ENCODE measurements at places on chromosomes 12 and 14.
A peak's percentile ranks its signal among the peaks of the same experiment; 100 is the strongest.

DNA sequence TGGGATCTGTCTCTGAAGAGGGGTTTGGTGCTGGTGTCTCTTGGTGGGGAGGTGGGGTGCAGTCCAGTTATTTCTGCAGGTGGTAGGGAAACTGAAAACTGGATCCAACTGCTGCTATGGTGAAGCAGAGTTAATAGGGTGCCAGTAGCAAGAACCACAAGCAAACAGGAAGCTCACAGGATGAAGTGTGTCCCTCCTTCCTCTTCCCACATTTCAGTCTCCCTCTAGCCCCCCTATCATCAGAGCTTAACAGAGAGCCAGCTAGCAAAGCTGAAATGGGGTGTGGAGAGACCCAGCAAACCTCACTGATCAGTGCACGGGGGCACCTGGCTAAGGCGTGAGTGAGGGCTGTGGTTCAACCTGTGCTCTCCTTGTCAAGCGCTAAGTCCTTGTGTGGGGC is 69.1 kb upstream of the C12orf71 start:
- DNase-seq: no peak

- no peak for DNase-seq
Measured at GRCh38 chr12:96548384-96548783, 59.0 kb downstream of the CFAP54 start.

- DNase-seq: no peak
Measured at GRCh38 chr12:4849115-4849541, 60.6 kb upstream of the KCNA1 start.

DNA sequence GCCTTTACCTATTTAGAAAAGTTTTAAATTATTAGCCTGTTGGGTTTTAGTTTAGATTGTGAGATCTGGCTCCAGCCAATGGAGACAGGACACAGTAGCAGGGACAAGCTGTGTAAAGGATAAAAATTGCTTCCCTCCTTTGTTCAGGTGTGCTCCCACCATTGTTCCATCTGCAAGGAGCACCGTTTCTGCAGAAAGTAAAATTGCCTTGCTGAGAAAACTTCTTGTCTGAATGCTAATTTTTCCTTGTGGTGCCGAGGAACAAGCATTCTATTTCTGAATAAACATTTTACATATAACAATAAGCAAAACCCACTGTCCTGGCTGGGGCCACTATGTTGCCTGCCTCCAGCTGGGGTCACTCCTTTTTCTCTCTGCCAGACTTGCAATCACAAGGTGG is 72.7 kb upstream of the ZFP36L1 start:
- DNase-seq: no peak

DNA sequence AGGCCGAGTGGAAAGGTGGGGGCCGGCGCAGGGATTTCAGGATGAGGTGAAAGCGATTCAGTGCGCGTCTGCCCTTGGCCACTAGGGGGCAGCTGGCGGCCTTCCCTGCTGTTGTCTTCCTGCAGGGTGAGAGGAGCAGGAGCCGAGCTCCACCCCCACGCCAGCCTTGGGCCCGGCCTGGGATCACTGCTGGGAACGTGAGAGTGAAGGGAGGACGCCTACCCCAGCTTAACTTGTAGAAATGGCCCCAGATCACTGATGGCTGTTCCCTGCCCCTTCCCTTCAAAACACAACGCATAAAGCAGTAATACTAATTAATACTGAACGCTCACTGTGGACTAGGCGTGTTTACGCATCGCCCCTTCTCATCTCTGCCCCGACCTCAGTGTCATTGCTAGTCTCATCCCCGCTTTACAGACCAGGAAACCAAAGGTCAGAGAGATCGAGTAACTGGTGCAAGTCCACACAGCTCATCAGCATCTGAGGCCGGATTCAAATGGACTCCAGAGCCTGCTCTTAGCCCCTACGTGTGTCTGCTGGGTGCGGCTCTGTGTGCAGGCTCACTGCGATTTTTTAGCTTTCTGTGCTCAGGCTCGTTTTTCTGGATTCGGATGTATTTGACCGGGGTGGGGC is 24.3 kb downstream of the MVK start:
- peak; percentile 28 for DNase-seq

GRCh38 chr12:69039911-69040310 is 106.9 kb upstream of the CPM start:
- DNase-seq: no peak

- DNase-seq: no peak
Measured at GRCh38 chr14:89519040-89519439, 102.0 kb upstream of the FOXN3 start.

GRCh38 chr14:77343662-77344061 is 22.8 kb downstream of the GSTZ1 start:
- DNase-seq: no peak

DNA sequence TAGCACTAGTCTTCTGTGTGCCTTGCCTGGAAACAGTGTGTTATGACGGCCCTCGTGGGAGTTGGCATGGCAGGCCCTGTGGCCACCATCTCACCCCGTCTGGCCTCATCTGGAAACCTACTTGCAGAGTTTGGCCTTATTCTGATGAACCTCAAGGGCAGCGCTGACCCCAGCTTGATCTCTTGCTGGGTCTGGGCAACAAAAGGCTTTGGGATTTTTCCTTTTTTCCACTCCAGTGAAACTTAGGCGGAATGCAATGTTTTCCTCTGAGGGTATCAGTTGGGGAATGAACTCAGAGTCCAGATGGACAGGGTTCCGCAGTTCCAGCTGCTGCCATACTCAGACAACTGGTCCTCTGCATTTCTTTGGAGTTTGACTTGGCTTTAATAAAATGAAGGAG is 15.9 kb downstream of the CACNA1C start:
- no peak for DNase-seq

GRCh38 chr14:50031602-50032313 is 84.6 kb downstream of the VCPKMT start:
- DNase-seq: no peak

DNA sequence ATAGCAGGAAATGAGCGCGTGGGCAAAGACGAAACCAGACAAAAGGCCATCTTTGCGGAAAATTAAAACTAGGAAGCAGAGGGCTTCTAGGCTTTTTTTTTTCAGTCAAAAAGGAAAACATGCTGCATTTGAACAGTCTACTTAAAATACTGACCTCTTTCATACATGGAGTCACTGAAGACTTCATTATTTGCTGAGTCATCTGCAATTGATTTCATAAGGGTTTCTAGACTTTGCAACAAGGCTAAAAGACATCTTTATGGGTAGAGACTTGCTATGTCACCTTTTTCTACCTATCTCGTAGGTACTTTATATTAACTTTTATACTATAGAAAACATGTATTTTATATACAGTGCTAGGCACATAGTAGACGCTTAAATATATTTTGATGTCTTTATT is 238.4 kb downstream of the TMEM132D start:
- no peak for DNase-seq

DNA sequence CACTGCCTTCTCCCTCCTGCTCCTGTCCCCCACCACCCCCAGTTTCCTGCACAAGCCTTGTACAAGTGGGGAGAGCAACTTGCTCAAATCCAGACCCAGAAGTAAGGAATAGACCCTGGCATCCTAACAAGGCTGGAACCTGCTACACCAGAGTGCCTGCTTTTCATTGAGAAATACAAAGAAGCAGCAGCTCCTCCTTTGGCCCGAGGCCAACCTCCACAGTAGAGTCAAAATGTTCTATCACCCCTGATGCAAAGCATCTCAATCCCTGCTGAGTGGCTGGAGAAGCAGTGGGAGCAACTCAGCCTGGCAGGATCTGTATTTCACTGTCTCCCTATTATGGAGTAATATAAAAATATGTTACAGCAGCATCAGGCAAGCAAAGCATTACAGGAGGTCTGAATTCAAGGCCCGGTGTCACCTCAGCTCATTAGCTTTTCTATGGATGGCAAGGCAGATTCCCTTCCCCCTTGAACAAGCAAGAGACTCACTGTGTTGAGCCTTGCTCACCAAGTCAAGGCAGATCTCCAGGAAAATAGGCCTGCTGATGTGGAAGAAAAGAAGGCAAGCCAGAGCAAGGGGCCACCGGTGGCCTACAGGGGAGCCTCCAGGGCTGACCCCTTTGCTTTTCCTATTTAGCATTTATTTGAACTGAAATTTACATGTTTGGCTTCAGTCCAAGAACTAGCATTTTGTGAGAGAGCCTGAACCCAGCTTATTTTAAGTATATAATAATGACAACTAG is 186.3 kb upstream of the EGLN3 start:
- no peak for DNase-seq

GRCh38 chr12:91990525-91990924 is 155.1 kb downstream of the BTG1 start:
- no peak for DNase-seq

DNA sequence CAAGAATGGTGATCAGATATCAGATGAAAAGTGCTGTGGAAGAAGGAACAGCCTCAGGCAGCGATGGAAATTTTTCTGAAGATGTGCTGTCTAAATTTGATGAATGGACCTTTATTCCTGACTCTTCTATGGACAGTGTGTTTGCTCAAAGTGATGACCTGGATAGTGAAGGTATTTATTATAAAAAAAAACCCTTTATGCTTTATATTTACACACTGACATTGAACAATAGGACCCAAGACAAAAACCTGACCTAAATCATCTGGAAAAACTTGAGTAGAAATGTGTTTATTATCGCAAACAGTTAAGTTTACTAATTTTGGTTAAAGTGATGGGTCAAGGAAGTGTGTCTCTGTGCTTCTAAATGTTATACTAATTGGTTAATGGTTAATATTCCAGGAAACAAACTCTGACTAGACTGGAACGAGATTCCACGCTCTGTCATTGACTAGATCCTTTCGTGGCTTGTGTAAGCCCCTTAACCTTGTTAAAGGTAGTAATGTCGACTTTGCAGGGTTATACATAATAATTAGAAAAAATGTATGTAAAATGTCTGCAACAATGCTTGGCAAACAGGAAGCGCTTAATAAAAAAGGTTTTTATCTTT is 62.7 kb downstream of the LRRK2 start:
- no peak for DNase-seq

DNA sequence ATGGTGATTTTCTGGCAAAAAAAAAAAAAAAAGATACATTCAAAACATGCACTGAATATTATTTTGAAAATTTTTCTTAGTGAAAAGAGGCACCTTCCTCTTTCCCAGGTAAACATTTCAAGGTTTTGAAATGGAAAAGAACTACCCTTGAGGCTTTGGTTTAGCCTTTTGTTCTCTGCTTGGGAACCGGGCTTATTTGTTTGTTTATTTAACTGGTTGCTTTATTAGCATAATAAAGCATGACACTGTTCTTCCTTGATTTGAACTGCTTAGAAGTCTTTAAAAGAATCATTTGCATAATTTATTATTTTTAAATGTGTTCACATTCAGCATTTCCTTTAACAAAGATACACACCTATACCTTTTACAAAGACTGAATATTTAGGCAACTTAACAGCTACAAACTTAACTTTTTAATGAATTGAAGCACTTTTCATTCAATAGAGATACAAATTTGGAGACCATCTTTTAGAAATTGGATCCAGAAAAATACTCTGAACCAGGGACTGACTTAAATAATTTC is 174.5 kb downstream of the FBXL14 start:
- no peak for DNase-seq

GRCh38 chr12:100234591-100235304 is 32.1 kb downstream of the DEPDC4 start:
- DNase-seq: no peak

- DNase-seq: no peak
Measured at GRCh38 chr14:23360496-23360895, 4.5 kb downstream of the EFS start.

DNA sequence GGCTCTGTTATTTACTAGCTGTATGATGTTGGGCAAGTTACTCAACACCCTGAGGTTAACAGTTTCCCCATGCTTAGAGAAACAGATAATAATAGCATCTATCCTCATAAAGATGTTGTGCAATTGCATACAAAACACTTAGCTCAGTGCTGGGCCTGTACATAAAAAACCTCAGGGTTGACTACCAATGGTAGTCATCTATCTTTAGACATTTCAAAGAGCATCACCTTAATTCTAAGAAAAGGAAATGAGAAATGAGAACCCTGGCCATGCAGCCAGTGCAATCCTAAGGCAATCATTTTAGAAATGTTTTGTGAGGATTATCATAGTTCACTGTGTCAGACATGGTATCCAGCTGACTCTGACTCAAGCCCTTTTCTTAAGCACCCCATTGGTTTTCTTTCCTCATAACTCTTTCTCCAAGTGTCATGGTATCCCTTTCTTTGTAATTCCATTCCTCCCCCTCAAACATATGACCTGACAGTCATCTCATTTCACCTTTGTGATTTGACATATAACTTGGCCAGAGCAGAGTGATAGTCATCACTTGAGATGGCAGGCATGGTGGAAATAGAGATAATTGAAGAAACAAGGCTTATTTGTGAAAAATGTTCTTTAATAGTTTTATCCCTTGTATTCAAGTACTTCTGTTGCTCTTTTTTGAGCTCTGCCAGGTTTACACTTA is 29.5 kb upstream of the OSBPL8 start:
- DNase-seq: no peak

DNA sequence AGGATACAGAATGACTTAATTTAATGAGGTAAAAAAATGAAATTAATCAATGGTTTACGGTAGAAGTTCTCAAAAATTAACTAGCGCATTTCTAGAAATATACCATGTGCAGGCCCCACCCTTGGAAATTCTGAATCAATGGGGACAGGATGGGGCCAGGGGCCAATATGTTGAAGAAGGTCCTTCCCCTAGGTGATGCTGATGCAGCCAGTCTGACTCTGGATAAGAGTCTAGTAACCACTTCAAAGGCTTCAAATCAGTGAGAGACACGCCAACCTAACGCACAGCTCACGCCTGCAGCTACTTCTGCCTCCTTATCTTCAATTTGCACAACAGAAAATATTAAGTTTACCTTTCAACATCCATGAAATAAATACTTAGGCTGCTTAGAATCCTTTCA is 14.9 kb downstream of the GIT2 start:
- no peak for DNase-seq

- DNase-seq: no peak
Measured at GRCh38 chr14:24437020-24437735, 5.4 kb downstream of the SDR39U1 start.

- no peak for DNase-seq
Measured at GRCh38 chr14:80809663-80810062, 131.9 kb downstream of the CEP128 start.

GRCh38 chr14:95025218-95025617 is 132.1 kb downstream of the DICER1 start:
- no peak for DNase-seq

GRCh38 chr12:128268379-128268995 is 1.5 kb downstream of the TMEM132C start:
- no peak for DNase-seq

- DNase-seq: no peak
Measured at GRCh38 chr14:33851931-33852330, 98.9 kb downstream of the EGLN3 start.

DNA sequence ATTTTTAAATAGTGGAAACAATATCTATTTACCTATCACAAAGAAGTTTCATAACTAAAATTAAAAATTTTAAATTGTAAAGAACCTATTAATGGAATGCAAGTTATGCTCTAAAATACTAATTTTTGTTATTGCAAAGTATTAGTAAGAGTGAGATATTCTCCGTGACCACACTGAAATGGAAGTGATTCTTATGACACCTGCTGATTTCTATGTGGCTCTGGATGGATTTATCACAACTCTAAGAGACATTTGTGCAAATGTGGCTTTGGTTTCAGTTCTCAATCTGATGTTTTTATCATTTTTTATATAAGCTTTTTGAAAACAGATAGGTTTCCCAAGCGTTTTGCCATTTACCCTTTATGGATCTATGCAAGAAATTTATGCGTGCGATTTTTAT is 497.8 kb downstream of the NAV3 start:
- no peak for DNase-seq
